Left ventricle myocardium inferior (tissue), 1 donor: ENCODE measurements at places on chromosomes 7 and 10. TPM values are rescaled to one million over a fixed set of nuclear protein-coding genes. Genes with fewer than 3 reads are reported as not detected.

SEMA3C gene
- 66.5 TPM for total RNA-seq

IL15RA gene
- 6.0 TPM for total RNA-seq

OR6B1 gene
- not detected for total RNA-seq

OR2A2 gene
- not detected for total RNA-seq

ARHGEF35 gene
- total RNA-seq = 0.38 TPM

VWA2 gene
- total RNA-seq = not detected

STAG3 gene
- 0.74 TPM for total RNA-seq

PDK4 gene
- 325 TPM for total RNA-seq

PRSS37 gene
- total RNA-seq = not detected

CLRN3 gene
- not detected for total RNA-seq

NUTM2E gene
- not detected for total RNA-seq

OPN4 gene
- total RNA-seq = 0.25 TPM

TMEM26 gene
- total RNA-seq = 0.30 TPM

ADIRF gene
- total RNA-seq = 41.1 TPM

THSD7A gene
- 1.6 TPM for total RNA-seq

CYP51A1 gene
- total RNA-seq = 15.8 TPM

IDI2 gene
- 0.33 TPM for total RNA-seq

PNLIPRP2 gene
- not detected for total RNA-seq

ELMO1 gene
- 10.0 TPM for total RNA-seq

TMEM196 gene
- not detected for total RNA-seq

TCAF1 gene
- 38.2 TPM for total RNA-seq
